Stimulated activated CD4-positive, alpha-beta T cell treated with anti-CD3 and anti-CD28 coated beads, Interleukin-12 subunit alpha, Interleukin-12 subunit beta, amount 100 ng/mL, for 24 hours (primary cell): ENCODE measurements at places on chromosomes 16 and 17.

DNA sequence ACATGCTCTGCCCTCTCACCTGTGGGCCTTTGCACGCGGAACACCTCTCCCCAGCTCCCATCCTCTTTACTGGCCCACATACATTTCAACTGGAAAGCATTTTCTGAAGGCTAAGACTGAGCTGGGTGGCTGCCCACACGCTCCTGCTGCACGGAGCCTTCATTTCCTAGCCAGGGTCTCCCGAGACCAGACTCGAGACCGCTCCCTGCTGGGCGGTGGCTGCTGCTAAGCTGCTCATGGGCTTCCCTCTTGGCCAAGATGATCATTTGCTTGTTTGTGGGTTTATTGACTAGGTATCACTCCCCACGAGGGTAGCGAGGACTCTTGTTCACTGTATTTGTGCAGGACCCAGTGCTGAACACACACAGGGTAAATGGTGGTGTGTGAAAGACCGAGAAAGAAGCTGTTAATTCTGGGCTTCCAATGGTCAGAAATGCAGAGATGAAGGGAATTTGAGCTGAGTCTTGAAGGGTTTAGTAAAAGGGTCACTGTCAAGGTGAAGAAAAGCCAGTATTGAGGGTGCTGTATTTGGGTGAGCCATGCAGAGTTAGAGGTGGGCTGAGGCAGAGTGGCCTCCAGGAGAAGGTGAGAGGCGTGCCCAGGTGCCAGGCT is 907 bp downstream of the TRAPPC2L start:
- DNase-seq: peak; percentile 70

DNA sequence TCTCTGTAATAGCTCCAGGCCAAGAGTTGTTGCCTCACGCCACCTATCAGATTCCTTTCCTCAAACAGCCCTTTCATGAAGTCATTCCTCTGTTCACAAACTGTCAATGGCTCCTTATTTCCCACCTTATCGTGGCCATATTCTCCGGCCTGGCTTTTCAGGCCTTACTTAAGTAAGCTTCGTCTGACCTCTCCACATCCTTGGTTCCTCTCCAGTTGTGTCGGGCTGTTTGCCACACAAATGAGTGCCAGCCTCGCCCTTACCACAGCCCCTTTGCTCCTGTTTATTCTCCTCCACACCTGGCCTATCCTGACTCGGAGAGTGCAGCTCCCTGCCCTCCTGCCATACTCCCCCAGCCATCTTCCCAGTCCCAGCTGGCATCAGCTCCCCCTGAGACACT is 2.0 kb downstream of the TP53I13 start:
- DNase-seq: no peak

GRCh38 chr16:10849736-10850477 is 27.1 kb upstream of the CIITA start:
- no peak for DNase-seq

DNA sequence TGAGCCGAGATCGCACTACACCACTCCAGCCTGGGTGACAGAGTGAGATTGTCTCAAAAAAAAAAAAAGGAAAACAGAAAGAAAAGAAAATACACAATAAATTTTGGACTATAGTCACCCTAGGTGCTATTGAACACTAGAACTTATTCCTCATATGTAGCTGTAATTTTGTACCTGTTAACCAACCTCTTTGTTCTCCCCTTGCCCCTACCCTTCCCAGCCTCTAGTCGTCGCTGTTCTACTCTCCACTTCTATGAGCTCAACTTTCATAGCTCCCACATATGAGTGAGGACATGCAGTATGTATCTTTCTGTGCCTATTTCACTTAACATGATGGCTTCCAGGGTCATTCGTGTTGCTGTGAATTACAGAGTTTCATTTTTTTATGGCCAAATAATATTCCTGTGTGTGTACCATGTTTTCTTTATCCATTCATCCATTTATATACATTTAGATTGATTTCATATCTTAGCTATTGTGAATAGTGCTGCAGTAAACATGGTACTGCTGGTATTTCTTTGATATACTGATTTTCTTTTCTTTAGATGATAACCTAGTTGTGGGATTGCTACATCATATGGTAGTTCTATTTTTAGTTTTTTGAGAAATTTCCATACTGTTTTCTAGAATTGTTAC is 28.3 kb downstream of the VPS35L start:
- DNase-seq: no peak

GRCh38 chr17:38621538-38621937 is 15.8 kb upstream of the SRCIN1 start:
- DNase-seq: no peak

DNA sequence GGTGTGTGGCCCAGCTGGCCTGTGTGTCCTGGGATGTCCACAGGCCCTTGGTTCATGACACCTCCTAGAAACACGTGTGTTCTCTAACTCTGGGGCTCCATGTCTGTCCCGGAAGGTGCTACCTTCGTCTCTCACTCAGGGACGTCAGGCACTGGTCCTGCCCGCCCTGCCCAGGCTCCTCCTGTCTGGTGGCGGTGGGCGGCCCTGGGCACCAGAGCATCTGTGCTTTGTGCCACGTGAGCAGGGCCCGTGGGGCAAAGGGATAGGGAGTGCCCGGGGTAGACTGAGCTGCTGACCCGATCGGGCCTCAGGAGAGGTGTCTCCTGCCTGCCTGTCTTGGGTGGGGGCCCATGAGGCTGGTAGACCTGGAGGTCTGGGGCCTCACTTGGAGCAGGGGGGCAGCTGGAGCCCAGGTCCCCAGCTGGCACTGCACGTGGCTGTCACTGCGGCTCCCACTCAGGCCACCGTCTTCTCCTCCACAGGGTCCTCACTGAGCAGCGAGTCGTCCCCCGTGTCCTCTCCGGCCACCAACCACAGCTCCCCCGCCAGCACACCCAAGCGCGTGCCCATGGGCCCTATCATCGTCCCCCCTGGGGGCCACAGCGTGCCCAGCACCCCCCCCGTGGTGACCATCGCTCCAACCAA is 35.1 kb downstream of the GSE1 start:
- no peak for DNase-seq

DNA sequence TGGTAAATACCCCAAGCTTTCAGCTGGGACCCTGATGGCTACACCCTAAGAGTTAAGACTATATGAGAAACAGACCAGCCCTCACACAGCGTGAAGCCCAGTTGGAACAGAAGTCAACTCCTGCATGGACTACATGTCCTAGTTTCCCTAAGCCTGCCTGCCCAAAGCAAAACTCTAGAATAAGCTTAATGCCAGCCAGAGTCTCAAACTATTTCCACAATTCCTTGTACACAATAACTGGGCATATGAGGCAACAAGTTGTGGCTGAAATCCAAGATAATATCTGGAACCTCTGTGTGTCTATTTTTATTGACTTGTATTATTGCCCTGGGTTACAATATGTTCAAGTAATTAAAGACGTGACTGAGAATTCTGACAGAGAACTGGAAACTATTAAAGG is 19.4 kb downstream of the MYH10 start:
- no peak for DNase-seq

DNA sequence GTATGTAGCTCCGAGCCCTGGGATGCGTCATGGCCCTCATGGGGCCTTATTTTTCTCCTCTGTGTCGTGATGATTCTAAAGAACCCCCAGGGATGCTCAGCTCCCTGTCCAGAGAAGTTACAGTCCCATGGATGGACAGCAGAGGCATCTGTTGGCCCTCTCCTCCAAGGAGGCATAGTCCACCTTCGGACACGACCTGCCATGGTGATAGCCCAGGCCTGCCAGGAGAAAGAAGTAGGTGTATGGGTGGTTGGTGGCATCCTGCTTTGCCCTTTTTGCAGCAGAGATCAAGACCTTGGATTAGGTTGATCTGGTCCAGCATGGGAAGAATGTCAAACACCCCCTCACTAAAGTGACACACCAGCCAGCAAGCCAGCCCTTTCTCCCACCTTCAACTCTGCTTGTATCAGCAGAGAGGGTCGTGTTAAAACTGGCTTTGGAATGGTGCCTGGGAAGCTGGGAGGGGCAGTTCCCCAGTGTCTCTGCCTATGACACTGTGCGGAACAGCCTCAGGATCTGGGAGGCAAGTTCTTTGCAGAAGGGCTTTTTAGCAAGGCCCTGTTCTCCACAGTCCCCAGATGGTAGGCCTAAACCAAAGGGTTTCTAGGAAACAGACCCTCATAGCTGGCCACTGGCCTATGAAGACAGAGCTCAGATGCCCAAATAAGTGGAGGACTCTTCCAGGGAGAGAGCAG is 259.9 kb upstream of the RPL38 start:
- DNase-seq: no peak
